HuH-7 (cell line): ENCODE measurements at places on chromosomes 12 and 14.

- no peak for DNase-seq
These were observed 36.0 kb downstream of the PUS7L start for GRCh38 chr12:43722621-43723020.

DNA sequence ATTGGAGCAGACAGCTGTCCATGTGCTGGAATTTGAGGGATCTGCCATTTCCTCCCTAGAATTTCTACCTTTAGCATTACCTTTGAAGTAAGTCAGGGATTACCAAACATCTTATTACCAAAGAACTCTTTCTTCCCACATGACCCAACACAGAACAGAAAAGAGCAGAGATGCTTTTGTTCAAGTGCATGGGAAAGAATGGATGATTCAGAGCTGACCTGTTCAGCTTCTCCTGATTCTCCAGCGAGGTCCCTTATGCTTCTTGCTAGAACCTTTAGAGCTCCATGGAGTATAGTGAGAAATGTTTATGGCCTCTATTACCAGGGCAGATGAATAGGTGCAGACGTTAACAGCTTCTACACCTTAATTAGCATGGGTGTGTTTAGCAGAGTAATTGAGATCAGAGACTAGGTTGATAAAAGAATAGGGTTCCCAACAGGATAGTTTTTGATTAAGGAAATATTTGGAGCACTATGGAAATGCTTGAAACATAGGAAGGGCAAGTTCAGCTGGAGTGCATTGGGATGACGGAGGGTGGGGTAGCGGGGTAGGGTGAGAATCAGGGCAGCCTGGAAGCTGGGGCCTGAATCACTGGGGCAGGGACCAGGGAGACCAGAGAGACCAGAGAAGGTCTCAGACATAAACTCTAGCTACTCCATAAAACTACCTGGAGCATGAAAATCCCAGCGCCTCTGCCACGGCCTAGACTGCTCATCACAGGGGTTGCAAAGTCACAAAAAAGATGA, 223.7 kb downstream of the CACNA1C start:
- DNase-seq: no peak

DNA sequence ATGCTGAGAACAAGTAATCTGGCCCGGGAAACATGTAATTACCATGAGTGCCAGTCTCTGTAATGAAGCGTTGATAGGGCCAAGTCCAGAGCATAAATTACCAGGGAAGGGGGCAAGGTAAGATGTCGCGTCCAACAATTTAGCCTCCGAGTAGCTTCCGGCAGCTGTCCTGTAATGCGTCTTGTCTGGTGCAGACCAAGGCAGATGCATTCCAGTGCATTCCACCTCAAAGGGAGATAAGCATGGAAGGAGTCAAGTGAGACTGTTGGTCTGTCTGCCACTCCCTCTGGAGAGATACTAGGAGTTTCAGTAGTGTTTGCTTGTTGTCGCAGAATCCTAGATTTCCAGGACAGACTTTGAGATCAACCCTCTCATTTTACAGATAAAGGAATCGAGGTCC, 218.3 kb downstream of the AACS start:
- no peak for DNase-seq

DNA sequence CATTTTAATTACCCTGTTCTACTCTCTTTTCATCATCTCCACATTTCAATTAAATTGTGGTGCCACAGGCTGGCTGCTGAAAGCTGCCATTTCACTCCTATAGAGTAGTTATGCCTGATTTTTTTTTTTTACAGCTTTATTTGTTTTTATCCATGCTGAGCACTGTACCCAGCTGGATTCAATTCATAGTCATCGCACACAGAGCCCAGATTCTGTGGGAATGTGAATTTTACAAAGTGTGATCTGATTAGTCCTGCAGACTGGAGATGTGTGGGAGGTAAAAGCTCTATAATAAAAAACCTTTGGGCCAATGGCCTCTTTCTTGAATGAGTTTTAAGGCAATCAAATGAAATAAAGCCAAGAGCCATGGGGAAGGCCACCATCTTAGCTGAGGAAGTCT, 190.2 kb downstream of the ANO4 start:
- no peak for DNase-seq

- no peak for DNase-seq
These were observed 3.3 kb downstream of the FBXL14 start for GRCh38 chr12:1591034-1591433.

DNA sequence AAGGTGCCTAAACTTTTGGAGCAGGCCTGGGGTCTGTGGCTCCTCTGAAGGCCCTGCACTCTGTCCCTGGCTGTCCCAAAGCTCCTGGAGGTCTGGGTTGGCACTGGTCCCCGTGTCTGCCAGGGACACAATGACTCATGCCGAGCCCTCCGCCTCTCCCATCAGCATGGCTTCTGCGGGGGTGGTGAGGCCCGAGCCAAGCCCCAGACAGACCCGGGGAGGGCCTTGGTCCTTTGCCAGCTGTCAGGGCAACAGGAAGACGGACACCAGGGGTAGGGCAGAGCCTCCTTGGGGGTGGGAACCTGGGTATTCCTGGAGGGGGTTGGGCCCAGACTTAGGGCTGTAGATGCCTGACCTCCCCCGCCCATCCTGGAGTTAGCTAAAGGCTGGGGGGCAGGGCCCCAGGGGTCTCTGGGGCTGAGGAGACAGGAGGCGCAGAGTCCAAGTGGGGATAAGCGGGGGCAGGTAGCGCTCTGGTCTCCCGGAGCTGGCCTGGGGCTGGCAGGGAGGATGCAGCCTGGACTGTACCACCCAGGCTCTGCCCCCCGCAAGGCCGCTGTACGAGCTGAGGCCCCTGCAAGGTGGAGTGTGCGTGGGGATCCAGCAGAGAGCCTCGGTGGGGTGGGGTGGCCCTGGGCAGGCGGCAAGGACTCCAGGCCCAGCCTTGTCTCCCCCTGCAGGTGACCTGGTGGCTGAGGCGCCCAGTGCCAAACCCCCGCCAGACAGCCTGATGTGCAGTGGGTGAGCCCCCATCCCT, 16.4 kb upstream of the PUS1 start:
- DNase-seq: peak; percentile 53

DNA sequence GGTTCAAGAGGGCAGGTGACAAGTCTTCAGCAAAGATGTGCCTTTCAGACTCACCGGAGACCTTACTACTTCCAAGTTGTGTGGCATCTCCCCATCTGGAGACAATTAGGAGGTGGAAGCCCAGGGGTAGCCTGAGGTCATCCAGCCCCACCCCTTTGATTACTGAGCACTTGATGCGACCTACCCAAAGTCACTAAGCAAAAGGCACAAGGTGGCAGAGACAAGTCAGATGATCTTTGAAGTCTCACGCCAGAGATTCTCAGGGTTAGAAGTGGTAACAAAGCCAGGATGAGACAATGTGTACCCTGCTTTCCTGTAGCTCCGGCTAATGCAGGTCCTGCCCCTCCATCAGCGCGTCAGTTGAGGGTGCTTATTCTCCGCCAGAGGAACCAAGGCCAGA, 1.4 kb upstream of the FOXN3 start:
- DNase-seq: no peak
